ENCODE measurements at places on chromosomes 6 and 20.

DNA sequence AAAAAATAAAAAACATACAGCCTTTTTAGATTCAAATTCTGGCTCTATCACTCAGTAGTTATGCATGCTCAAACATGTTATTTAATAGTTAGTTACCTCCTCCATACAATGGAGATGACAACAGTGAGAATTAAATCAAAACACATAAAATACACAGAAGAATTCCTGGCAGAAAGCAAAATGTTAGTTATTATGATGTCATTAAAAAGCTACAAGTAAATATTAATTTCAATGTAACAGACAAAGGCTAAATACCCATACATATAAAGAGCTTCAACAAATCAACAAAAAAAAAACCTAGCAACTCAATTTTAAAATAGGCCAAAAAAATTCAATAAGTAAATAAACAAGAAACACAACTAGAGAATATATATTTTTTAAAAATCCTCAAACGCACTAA is 21.4 kb downstream of the PLN start:
- DNase-seq, result no peak

DNA sequence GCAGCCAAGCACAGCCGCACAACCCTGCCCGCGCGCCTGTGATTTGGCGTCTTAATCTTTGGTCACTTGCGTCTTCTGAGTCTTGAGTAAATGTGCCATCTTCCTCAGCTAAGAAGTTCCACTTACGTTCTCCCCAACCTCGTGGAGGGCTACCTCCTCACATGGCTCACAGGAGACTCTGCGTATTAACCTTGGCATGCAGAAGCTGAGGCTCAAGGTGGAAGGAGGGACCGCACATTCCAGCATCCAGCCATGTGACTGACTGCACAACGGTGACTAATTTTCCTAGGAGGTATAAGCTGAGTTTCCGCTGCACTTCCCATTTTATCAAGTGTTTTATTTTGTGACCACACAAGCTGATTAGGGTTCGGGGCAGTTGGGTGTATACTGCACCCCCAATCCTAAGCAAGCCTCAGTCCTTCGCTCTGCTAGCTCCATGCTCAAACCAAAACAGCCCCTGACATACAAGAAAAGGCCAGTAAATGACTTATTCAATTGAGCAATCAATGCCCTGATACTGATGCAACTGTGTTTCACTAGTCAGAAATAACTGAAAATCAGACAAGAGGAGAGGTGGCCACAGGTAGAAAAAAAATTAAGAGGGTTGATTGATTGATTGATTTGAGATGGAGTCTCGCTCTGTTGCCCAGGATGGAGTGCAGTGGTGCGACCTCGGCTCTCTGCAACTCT is 7.0 kb downstream of the BEND3 start:
- no peak for DNase-seq

DNA sequence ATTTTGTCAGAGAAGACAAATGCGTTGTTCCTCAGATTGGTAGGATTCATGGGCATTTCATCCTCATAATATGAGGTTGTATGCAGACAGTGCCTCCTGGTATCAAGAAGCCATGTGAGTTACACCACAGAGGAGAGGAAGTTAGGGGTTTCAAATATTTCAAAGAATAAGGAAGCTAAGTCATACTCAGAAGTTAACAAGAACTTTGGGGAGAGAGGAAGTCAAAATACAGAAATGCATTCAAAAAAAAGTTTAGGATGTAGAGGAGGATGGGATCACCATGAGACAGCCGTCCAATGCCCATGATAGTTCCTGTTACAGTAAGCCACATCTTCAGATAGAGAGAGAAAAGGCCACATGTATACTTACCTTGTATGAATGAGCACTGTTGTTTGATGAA is 22.3 kb downstream of the HLA-DOB start:
- DNase-seq, result no peak

DNA sequence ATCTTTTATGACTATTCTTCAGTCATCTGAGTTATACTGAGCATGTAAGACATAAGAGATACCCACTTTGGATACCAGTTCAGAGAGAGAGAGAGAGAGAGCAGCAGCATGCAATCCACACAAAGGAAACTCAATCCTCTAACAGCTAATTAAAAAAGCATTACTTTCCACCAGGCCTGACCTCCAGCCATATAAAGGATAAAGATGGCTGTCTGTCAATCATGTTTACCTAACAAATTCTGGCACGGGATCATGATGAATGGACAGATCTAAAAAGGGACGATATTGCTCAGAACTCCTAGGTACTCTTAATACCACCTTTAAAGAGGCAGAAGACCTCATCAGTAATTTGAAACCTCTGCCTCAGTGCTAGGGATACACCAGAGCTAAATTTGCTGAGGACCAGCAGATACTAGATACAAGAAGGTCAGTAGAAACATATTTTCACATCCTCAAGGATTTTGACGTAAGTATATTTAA is 159.2 kb downstream of the RPS12 start:
- no peak for DNase-seq

GRCh38 chr20:15241681-15242080 is 904.3 kb upstream of the FLRT3 start:
- DNase-seq, result no peak

GRCh38 chr6:41730531-41731436 is 4.6 kb downstream of the TFEB start:
- DNase-seq, result no peak

DNA sequence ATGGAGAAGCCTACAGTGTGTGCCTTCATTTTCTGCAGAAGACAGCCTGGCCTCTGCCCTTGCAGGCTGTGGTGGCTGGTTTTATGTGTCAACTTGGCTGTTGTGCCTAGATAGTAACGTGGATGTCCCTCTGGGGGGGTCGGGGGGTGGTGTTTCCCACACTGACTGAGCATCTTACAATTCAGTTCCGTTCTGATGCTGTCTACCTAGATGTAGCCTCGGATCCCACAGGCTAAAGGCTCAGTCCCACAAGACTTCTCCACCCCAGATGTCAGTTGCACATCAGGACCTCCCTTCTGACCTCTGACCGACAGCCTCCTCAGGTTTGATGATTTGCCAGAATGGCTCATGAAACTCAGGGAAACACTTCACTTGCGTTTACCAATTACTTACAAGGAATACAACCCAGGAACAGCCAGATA is 4.4 kb downstream of the PYGB start:
- DNase-seq, result no peak

GRCh38 chr6:111662794-111663593 is 57.3 kb upstream of the TRAF3IP2 start:
- DNase-seq, result no peak

DNA sequence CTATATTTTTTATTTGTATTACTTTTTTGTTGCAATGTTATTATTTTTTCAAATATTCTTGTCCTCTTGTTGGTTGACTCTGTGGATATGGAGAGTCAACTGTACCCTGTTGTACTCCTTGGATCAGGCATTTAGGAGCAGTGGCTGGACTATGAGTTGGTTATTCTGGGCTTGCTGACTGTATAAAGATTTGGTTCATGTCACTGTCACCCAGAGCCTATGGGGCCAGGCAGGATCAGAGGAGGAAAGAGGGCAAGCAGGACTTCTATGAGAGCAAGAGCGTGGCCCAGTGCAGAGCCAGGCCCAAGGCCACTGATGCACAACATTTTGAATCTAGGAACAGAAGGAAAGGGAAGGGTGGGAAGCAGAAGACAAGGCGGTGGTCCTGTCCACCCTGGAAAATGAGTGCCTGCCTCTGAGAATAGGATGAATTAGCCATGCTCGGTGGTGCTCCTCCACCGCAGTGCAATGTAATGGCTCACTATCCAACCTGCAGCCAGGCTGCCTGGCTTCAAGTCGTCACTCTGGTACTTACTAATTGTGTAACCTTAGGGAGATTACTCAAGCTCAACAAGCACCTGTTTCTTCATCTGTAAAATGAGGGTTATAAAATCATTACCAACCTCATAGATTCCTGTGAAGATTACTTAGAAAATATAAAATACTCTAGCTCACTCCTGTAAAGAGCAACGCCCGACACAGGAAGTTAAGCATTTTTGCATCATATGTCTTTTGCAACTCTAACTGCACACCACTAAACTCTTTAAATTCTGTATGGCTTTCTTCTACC is 192.1 kb downstream of the KCNQ5 start:
- DNase-seq, result no peak

DNA sequence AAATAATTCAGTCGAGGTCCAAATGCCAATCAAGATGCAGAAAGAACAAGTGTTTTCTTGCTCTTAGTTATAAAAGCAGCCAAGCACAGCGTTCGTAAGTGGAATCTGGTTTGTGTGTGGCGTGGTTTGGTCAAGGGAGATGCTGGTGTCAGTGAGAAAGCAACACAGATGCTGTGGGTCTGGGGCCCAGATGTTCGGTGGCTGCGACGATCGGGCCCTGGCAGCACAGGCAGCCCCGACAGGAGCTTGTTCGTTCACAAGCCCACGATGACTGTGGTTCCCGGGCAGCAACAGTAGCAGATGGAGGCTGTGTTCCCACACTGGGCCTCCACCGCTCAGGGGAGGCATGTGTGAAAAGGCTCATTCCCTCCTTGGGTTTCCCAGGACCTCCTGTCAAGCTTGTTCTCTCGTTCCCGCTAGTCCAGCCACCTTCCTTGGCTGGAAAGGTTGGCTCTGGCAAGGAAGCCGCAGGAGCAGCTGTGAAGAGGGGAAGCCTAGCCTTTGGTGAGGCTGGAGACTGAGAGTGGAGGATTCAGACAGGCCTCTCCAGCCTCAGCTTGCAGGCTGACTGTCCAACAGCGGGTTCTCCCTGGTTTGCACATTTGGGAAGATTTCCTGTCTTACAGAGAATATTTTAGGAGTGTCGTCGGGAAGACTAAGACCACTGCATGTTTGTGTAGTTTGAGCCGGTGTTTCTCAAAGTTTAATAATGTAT is 304.7 kb downstream of the QKI start:
- DNase-seq, result no peak

DNA sequence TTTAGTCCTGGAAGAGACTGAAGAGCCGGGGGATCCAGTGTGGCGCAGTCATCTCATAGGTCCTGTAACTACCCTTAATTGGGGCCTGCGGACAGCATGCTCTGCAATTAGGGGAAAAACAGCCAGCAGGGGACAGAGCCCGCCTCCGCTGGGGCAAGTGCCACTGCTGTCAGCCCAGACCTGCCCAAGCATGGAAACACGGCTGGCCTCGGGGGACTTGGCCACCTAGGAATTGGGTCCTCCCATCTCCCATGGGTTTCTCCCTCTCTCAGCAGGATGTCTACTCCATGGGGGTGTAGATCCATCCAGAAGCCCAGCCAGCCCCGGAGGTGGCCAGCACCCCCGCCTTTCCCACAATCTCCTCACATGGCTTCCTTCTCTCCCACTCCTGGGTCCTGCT is 3.6 kb downstream of the GHRH start:
- DNase-seq, result no peak

- DNase-seq, result no peak
Observed at GRCh38 chr6:81786150-81786549, 33.7 kb upstream of the TENT5A start.

- no peak for DNase-seq
Observed at GRCh38 chr20:42063141-42063540, 445.0 kb upstream of the CHD6 start.

- no peak for DNase-seq
Observed at GRCh38 chr6:100138346-100139022, 144.5 kb upstream of the MCHR2 start.

DNA sequence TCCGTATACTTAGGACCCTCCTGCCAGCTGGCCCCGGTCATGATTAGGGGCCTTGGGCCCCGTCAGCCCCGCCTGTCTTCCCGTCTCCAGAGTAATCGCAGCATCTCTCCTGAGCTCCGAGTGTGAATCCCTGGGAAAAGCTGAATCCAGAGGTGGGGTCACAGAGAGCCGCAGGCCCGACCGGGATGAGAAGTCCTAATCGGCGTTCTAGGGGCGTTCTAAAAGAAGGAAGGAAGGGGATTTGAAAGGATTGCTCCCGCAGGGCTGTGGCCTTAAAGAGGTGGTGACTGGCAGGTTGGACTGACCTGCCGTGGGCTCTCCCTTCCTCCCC is 371 bp downstream of the HMGN4 start:
- no peak for DNase-seq

GRCh38 chr20:2524709-2525506 is 11.5 kb upstream of the TMC2 start:
- DNase-seq, result no peak

DNA sequence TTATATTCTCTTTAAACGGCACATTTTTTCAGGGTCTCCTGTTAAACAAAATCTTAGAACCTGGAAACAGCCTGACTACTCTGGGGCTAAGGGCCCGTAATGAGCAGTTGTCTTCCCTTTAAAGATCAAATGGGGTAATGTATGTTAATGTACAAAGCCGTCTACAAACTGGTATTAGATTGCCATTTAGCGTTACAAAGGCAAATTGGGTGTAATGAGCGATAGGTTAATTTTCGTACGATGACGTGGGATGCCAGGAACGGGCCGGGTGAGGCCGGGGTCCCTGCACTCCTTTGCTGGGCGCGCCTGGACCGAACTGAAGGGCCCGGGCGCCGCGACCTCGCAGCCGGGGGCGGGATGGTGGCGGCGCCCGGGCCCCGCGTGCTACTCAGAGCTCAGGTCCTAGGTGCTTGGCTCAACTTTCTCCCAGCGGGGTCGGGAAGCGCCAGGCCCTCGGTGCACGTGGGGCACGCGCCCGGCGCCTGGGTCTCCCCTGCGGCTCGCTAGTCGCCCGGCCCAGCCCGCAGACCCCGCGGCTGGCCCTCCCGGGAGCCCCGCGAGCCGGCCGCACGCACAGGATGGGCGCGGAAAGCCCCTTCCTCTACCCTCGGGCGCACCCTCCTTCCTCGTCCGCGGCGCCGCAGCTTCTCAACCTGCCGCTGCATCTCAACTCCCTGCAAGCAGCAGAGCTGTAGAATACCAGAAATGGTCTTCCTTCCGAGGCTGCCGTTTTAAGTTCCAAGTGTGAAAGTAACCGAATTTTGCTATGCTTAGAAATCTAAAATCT is 5.9 kb downstream of the NKX2-4 start:
- no peak for DNase-seq

DNA sequence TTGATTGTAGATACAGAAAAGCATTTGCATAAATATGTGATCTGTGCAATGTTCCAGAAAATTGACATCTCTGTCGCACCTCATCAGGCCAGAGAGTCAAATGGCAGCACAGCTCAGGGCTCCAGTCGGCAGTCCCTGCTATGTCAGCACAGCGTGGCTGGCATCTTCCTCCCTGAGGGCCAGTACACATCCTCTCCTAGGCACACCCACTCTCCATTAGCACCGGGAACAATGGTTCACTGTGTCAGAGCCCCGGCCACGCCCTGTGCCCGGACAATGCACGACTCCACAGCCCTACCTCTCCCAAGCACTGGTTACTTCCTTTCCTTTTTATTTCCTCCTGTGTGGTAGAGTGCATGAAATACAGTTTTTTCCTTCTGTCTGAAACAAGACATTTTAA is 114.9 kb downstream of the FOXC1 start:
- DNase-seq, result no peak

- DNase-seq, result no peak
Observed at GRCh38 chr6:115914098-115914497, 146.6 kb downstream of the FRK start.

DNA sequence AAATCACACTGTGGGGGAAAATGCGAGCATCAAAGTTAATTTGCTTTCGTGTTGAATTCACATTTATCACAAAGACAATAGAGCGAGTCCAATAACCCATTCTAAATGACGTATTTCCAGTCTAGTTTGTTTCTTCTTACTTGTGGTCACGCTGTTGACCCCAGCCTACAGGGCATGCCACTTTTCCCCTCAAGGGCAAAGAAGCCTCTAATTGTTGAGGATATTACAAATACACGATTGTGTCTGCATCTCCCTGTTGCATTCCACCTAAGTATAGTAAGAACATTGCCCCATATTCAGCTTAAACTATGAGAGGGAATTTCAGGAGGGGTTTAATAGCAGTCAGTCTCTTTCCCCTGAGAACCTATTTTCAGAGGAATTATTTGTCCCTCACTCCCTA is 37.4 kb upstream of the DSP start:
- no peak for DNase-seq
